HT-29 (cell line): ENCODE measurements at places on chromosomes 3 and 15.

DNA sequence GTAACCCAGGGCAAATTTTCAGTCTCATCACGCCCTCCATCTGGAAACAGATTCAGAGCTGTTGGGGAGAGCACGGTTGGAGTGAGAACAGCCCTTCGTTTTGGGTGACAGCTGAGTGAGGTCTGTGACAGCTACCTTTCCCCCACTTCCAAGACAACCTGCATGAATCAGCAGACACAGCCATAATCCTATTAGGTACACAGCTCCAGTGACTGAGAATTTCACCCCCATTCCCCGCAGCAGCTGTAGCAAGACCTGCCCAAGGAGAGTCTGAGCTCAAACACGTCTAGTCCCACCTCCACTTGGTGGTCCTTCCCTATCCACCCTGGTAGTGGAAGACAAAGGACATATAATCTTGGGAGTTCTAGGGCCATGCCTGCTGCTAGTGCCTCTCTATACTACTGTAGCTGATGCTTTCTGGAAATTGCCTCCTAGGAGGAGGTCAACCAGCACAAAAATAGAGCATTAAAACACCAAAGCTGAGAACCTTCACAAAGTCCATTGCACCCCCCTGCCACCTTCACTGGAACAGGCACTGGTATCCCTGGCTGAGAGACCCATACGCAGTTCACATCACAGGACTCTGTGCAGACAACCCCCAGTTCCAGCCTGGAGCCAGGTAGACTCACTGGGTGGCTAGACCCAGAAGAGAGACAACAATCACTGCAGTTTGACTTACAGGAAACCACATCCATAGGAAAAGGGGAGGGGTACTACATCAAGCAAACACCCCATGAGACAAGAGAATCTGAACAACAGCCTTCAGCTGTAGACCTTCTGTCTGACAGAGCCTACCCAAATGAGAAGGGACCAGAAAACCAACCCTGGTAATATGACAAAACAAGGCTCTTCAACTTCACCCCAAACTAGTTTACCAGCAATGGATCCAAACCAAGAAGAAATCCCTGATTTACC, 448.6 kb upstream of the CBLB start:
- no peak for DNase-seq

GRCh38 chr3:145760036-145760435, 400.9 kb downstream of the PLOD2 start:
- no peak for DNase-seq

GRCh38 chr3:69698728-69699127, 40.5 kb upstream of the MITF start:
- DNase-seq = no peak

- DNase-seq = no peak
These were observed 46.9 kb downstream of the ARHGEF3 start for GRCh38 chr3:56754741-56755417.

GRCh38 chr3:105365081-105365390, 1.7 kb upstream of the ALCAM start:
- no peak for DNase-seq

- no peak for DNase-seq
These were observed 131.0 kb downstream of the GABRG3 start for GRCh38 chr15:27101982-27102381.

- DNase-seq = no peak
These were observed 46.2 kb downstream of the ADAMTSL3 start for GRCh38 chr15:83700082-83700481.

DNA sequence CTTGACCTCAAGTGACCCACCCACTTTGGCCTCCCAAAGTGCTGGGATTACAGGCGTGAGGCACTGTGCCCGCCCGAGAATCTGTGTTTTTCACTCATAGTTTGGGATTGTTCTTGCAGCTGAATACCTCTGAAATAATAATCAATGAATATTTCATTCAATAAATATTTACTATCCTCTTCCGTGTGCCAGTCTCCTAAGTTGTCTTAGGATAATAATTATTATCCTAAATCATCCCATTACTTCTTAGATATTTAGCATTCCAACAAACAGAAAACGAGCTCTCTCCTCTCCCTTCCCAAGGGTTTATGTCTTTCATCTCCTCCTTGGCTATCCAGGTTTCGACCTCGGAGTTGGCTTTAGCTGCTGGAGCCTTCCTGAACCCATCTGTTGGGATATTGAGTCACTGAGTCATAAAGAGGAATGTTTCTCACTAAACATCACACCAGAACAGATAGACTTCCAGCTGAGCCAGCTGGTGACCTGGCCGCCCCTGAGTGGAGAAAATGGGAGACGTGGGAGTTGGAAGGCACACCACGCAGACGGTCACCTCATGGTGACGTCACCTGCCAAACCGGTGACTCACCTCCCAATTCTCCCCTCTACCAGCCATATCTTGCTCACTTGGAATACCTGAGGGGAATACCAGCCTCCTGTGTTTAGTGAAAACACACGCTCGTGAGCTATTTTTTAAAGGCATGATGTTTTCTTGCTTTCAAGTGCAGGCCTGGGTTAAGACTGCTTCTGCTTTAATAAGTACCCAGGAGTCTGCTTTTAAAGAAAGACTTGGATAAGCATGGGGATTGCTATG, 43.9 kb downstream of the BHLHE40 start:
- no peak for DNase-seq

DNA sequence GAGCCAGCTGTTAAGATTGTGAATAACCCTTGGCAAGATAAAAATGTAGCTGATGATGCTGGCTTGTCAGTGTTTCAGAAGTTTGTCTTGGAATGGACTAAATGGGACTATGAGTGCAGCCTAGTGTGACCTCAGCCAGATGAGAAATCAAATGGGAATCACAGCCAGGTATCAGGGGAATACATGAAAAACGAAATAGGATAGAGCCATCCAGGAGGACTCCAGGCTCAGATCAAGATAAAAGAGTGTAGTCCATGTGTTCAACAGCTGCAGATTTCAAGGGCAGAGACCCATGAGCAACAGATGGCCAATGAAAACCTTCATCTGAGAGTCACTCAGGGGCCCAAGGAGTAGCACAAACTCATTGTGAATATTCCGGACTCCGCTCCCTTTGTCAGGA, 1080.9 kb upstream of the CADM2 start:
- DNase-seq = no peak

GRCh38 chr3:172359231-172359630, 89.0 kb downstream of the GHSR start:
- no peak for DNase-seq

DNA sequence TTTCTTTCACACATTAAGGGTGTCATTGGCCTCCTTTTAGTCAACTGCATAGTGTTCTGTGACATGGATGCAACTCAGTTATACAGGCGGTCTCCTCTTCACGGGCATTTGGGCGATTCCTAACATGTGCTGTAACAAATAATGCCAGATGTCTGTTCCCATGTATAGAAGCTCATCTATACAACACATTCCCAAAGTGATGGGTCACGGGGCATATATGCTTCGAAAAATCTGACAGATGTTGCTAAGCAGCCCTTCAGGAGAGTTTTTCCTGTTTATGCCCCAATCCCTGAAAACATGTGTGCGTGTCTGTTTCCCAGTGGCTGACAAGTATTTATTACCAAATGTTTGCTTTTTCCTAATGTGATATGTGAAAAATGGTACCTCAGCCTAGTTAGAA, 25.8 kb downstream of the LRRK1 start:
- DNase-seq = no peak

- peak; percentile 72 for DNase-seq
These were observed 3.9 kb downstream of the GATA2 start for GRCh38 chr3:128488991-128489673.

GRCh38 chr15:61171209-61171608, 57.9 kb downstream of the RORA start:
- DNase-seq = peak; percentile 54

DNA sequence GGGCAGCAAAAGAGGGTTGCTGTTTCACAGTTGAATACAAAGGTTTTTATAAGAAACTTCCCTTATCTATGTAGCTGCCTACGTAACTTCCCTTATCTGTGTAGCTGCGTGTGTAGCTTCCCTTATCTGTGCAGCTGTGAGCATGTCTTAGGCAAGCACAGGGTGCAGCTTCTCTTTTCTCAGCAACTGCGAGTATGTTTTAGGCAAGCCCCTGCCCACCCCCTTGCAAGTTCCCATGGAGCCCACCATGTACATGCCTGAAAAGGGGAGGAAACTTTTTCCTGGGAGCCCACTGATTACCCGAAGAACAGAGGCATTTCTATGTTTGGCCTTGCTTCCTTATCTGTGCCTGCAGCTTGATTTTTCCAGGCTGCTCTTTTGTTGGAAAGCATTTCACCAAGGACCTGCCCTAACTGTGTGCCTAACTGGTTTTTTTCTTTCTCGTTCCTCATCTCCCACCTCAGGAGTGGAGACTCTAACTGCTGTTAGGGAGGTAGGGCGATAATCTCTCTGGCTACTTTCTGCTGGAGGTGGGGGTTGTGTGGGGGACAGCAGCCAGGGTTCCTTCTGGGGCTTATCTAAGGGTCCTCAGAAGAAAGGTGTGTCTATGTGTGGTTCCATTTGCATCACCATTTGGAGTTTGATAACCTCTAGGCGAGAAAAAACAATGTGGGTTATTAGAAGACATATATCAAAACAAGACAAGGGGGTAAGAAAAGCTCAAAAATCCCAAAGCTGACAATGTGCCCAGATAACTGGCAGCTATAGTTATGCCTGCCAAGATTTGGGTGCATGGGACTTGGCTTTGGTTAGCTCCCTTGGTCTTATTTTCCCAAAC, 26.0 kb downstream of the SORD start:
- no peak for DNase-seq

DNA sequence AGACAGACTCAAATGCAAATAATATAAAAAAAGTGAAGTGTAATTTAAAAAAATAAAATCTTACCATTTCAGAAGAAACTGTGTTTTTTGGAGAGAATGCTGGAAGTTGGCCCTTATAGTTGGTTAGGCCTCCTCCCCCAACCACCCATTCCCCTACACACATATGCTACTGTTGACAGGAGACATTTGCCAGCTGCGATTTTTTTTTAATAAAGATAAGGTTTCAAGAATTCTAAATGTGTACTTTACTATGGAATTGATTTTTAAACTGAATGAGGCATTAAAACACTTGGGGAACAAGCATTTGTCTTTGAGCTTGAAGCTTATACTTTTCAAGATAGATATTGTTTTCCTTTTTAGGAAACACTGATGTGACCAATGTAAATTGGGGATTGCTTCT, 4.4 kb upstream of the SSR3 start:
- DNase-seq = no peak

DNA sequence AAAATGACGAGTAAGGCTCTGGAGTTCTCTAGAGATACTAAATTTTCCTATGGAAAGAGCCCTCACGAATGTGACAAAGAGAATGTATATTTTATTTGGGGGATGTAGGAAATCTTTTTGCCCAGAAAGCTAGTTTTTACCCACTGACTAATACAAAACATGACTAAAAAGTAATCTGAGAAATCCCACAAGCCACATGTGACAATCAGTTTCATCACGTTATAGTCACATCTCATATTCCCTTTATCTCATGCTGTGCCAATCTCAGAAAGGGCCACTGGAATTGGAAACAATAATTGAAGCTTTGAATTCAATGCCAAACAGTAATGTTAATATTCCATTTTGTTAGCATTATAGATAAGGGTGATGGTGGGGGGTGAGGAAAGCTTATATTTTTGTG, 509.0 kb upstream of the GOLIM4 start:
- DNase-seq = no peak

DNA sequence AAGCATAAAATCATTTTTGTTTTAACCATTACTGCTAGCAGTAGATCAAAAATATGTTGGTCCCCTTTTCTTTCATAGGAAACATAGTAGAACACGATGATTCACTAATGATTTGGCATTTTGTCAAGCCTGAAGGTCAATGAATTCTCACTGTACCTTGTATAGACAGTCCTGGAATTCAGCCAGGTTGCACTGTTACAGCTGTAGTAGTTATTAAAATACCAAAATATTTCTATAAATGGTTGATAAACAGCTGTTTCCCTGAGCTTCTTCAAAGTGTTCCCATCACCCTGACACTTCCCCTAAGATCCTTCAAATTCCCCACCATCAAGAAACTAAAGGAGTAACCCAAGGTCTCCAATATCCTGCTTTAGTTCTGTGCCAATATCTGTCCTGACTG, 200.9 kb downstream of the ATP8B4 start:
- no peak for DNase-seq

- no peak for DNase-seq
These were observed 241.7 kb downstream of the ATP8B4 start for GRCh38 chr15:49877117-49877872.

GRCh38 chr3:64911138-64911537, 223.3 kb upstream of the ADAMTS9 start:
- no peak for DNase-seq

DNA sequence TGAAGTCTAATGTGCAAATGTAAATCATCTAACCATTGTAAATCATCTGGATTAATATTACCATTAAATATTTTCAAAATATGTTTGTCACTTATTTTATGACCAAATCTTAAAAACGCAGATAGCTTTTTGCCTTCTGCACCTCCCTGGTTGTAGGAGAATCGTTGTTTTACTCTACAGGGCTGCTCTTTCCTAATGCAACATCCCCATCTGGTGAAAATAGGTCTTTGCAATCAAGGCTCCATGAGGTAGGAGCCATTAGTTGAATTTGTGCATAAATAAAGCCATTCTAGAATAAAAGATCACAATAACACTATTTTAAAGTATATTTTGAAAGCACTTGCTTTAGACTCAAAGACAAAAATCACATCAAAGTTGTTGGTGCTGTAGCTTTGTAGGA, 535.6 kb upstream of the AGTR1 start:
- DNase-seq = no peak

GRCh38 chr3:53807117-53807810, 39.0 kb downstream of the CHDH start:
- DNase-seq = no peak

GRCh38 chr15:43106486-43106829, 620 bp upstream of the UBR1 start:
- DNase-seq = no peak

GRCh38 chr3:37214076-37214475, 39.7 kb upstream of the LRRFIP2 start:
- no peak for DNase-seq

DNA sequence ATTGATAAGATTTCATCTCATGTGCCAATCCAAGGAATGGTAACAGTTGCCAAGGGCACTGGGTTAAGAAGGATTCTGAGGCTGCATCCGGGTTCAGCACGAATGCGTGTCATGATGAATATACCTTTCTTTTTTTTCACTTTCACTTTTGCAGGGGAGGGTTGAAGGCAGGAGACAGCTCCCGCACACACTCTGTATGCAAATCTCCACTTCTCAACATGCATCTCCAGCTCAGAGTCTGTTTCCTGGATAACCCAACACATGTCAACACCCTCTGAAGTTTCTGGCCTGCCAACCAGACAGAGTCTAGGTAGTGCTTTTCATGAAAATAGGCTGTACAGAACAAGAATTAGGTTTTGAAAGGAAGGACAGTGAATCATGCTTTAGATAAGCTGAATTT, 21.6 kb downstream of the B4GALT4 start:
- DNase-seq = no peak

DNA sequence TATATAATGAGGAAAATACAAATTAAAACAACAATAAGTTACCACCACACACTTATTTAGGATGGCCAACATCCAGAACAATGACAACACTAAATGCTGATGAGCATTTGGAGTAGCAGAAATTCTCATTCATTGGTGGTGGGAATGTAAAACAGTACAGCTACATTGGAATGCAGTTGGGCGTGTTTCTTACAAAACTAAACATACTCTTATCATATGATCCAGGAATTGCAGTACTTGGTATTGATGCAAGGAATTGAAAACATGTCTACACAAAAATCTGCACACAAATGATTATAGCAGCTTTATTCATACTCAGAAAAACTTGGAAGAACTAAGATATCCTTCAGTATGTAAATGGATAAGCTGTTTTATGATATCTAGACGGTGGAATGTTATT, 594.2 kb downstream of the ZBBX start:
- peak; percentile 12 for DNase-seq
